ENCODE measurements at places on chromosomes 4 and X. TPM values are rescaled to one million over a fixed set of nuclear protein-coding genes. Genes with fewer than 3 reads are reported as not detected.

- DNase-seq = no peak
- H3K4me3 ChIP-seq = no peak overlapping the region
- no peak overlapping the region for H3K27ac ChIP-seq
- H3K27me3 ChIP-seq = no peaks in the 10 kb centered on the region
Observed at GRCh38 chr4:93658443-93658842, 170.1 kb upstream of the ATOH1 start.

DNA sequence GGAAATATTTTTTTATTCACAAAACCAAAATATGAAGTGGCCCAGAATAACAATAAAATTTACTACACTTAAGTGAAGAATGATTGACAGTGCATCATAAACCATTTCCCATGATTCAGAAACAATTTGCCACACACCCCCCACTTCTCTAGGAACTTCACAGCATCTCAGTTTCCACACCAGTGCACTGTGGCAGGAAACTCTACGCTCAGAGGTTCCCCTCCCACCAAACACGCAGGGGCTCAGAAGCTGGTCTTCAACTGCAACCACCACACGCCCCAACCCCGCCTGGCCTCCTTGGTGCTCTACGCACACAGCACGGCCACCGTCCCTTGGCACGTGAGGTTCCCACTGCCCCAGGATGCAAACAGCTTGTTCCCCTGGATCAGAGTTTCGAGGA is 63.7 kb downstream of the ZFYVE28 start:
- no peaks in the 10 kb centered on the region for H3K4me1 ChIP-seq
- no peak overlapping the region for H3K27ac ChIP-seq
- H3K27me3 ChIP-seq = no peaks in the 10 kb centered on the region
- DNase-seq = no peak

GRCh38 chrX:125505207-125505606 is 185.5 kb downstream of the TEX13C start:
- H3K27me3 ChIP-seq = no peaks in the 10 kb centered on the region
- no peaks in the 10 kb centered on the region for H3K4me1 ChIP-seq
- no peak overlapping the region for H3K4me3 ChIP-seq
- no peak overlapping the region for H3K27ac ChIP-seq

- no peaks in the 10 kb centered on the region for H3K27me3 ChIP-seq
- peaks cover 92% of the 10 kb centered on the region for H3K4me1 ChIP-seq
- peak overlapping the region; percentile 76 for H3K4me3 ChIP-seq
- H3K27ac ChIP-seq = peak overlapping the region; percentile 84
- DNase-seq = no peak
- peaks cover 24% of the 10 kb centered on the region for H3K36me3 ChIP-seq
Observed at GRCh38 chr4:108141213-108141950, 27.4 kb downstream of the LEF1 start.

- H3K4me1 ChIP-seq = no peaks in the 10 kb centered on the region
- no peak overlapping the region for H3K27ac ChIP-seq
- no peak for DNase-seq
- H3K4me3 ChIP-seq = no peak overlapping the region
- peaks cover 5% of the 10 kb centered on the region for H3K27me3 ChIP-seq
- peaks cover 1% of the 10 kb centered on the region for H3K36me3 ChIP-seq
Observed at GRCh38 chrX:133991814-133992213, 6.4 kb upstream of the GPC3 start.

- peaks cover 29% of the 10 kb centered on the region for H3K36me3 ChIP-seq
- no peak for DNase-seq
- H3K4me3 ChIP-seq = no peak overlapping the region
- peaks cover 36% of the 10 kb centered on the region for H3K4me1 ChIP-seq
- no peaks in the 10 kb centered on the region for H3K27me3 ChIP-seq
- H3K27ac ChIP-seq = no peak overlapping the region
Observed at GRCh38 chr4:169005453-169006099, 4.5 kb downstream of the CBR4 start.

GRCh38 chrX:23844502-23845138 is 61.6 kb downstream of the SAT1 start:
- no peaks in the 10 kb centered on the region for H3K36me3 ChIP-seq
- no peaks in the 10 kb centered on the region for H3K4me1 ChIP-seq
- DNase-seq = no peak
- no peak overlapping the region for H3K4me3 ChIP-seq
- H3K27me3 ChIP-seq = no peaks in the 10 kb centered on the region

- H3K4me1 ChIP-seq = no peaks in the 10 kb centered on the region
- no peak overlapping the region for H3K4me3 ChIP-seq
- H3K27ac ChIP-seq = no peak overlapping the region
- no peaks in the 10 kb centered on the region for H3K36me3 ChIP-seq
Observed at GRCh38 chr4:89422441-89422990, 114.9 kb upstream of the GPRIN3 start.

DNA sequence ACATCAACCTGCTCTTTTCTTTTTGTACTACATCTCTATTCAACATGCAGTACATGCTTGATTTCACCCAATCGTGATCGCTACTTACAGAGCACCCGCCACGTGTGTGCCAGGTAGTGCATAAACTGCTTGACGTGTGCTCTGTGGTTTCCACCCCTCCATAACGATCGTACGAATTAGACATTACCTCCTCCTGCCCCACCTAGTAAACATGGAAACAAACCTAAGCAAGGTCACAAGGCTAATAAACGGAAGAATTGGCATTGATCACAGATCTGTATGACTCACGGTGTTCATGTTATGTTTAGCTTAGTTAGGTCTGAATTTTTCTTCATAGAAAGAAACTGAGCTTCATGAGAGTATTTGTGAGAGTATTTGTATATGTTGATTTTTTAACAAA is 64.1 kb downstream of the STX18 start:
- no peaks in the 10 kb centered on the region for H3K36me3 ChIP-seq
- no peak overlapping the region for H3K4me3 ChIP-seq
- H3K27me3 ChIP-seq = no peaks in the 10 kb centered on the region
- no peak for DNase-seq
- H3K4me1 ChIP-seq = peaks cover 13% of the 10 kb centered on the region

- H3K27me3 ChIP-seq = no peaks in the 10 kb centered on the region
- no peak for DNase-seq
- no peak overlapping the region for H3K4me3 ChIP-seq
- H3K36me3 ChIP-seq = no peaks in the 10 kb centered on the region
- H3K4me1 ChIP-seq = no peaks in the 10 kb centered on the region
- no peak overlapping the region for H3K27ac ChIP-seq
Observed at GRCh38 chr4:169031392-169031791, 21.3 kb upstream of the CBR4 start.

DNA sequence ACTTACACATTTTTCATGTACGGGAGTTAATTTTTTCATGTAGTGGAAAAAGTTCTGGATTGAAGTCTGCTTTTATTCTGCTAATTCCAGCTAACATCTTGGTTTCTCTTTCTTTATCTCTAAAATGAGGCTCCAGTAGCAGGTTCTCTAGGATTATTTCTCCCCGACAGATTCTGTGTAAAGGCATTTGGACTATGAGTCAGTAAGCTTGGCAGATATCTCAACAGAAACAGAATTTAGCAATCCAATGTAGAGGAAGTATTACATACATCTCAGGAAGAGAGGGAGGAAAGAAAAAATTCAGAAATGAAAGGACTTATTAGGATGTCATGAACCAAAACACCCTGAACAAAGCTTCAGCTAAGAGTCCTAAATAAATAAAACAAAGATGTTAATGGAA is 1682.3 kb upstream of the TENM3 start:
- no peaks in the 10 kb centered on the region for H3K27me3 ChIP-seq
- no peak overlapping the region for H3K4me3 ChIP-seq
- no peak overlapping the region for H3K27ac ChIP-seq
- no peak for DNase-seq
- H3K36me3 ChIP-seq = no peaks in the 10 kb centered on the region

DNA sequence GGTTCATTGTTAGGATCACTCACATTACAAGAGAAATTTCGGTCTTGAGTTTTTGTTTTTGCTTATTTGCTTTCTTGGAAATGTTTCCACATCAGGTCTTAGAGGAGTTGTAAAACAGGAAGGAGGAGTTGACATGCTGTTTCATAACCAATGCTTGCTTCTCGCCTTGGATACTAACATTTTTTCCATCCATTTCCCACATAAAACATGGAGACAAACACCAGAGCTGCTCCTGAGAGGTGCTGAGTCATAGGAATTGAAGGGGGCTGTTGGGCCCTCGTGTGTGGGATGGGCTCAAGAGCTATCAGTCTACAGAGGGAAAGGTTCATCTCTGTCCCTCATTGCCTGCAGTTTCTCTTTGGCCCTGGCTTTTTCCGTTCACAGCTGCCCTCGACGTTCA is 29.9 kb downstream of the TBL1X start:
- no peak overlapping the region for H3K27ac ChIP-seq
- no peak overlapping the region for H3K4me3 ChIP-seq
- DNase-seq = no peak

DNA sequence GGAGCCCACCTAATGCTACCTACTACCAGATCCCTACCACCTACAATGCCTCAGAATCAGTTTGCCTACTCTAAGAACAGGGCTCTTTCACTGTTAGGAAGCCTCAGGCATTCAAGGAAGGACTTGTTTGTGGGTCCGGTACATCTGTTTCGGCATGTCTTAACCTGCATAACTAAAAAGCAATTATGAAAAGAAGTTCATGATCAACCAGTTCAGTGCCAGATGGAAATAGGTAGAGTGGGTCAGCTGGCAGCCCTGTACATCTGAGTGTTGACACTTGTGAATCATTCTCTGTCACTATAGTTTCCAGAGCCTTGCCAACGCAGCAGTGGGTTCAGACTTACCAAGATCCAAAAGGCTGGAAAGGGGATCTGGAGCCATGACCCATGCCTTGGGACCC is 3.3 kb downstream of the TMEM185A start:
- no peak for DNase-seq
- H3K27ac ChIP-seq = no peak overlapping the region
- H3K4me3 ChIP-seq = no peak overlapping the region

- H3K27ac ChIP-seq = no peak overlapping the region
- DNase-seq = peak; percentile 1
- H3K4me1 ChIP-seq = peaks cover 10% of the 10 kb centered on the region
- H3K27me3 ChIP-seq = peaks cover 3% of the 10 kb centered on the region
- no peaks in the 10 kb centered on the region for H3K36me3 ChIP-seq
Observed at GRCh38 chrX:134026565-134027311, 41.3 kb upstream of the GPC3 start.

DNA sequence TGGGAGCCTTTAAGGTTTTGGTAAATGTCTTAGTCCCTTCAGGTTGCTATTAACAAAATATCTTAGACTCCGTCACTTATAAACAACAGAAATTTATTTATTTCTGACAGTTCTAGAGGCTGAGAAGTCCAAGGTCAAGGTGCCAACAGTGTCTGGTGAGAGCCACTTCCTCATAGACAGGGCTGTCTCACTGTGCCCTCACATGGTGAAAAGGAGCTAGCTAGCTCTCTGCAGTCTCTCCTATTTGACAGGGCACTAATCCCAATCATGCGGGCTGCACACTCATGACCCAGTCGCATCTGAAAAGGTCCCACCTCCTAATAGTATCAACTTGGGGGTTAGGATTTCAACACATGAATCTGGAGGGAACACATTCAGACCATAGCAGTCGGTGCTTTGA is 63.4 kb upstream of the KLF3 start:
- no peak overlapping the region for H3K4me3 ChIP-seq
- no peak overlapping the region for H3K27ac ChIP-seq
- H3K27me3 ChIP-seq = peaks cover 5% of the 10 kb centered on the region
- peaks cover 17% of the 10 kb centered on the region for H3K4me1 ChIP-seq

DNA sequence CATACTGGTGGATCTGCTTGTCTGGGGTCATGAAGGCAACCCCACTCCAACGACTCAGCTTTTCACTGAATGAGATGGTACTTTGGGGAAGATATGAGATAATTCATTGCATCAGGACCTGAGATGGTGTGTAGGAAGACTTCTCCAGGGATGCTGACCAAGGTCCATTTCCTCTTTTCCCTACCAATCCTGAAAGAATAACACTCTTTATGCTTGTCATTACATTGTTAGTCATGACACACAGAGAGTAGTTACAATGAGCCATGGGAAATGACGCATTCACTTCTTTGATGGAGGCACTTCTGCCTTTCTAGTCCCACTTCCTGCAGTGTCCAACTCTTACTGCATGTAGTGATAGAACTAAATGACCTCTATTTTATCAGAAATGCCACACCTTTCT is 58.6 kb downstream of the AREG start:
- H3K4me1 ChIP-seq = no peaks in the 10 kb centered on the region
- no peaks in the 10 kb centered on the region for H3K36me3 ChIP-seq
- H3K27me3 ChIP-seq = no peaks in the 10 kb centered on the region
- H3K4me3 ChIP-seq = no peak overlapping the region
- H3K27ac ChIP-seq = no peak overlapping the region

DNA sequence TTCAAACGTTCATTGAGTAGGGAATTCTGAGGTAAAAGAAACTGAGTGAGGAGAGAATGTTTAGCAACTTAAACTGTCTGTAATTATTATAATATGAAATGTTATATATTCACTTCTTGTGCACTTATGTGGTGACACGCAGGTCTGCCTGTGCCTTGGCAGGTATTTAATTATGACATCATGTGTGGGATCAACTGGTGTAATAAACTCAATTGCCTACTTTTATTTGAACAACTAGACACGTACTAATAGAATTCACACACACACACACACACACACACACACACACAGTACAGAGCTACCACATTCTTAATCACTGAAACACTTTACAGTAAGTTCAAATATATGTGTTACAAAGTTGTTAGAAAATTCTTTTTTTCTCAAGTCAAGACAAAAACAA is 20.7 kb upstream of the SLC25A31 start:
- H3K27me3 ChIP-seq = peaks cover 2% of the 10 kb centered on the region
- no peaks in the 10 kb centered on the region for H3K36me3 ChIP-seq
- H3K4me3 ChIP-seq = no peak overlapping the region
- DNase-seq = no peak
- no peaks in the 10 kb centered on the region for H3K4me1 ChIP-seq

DNA sequence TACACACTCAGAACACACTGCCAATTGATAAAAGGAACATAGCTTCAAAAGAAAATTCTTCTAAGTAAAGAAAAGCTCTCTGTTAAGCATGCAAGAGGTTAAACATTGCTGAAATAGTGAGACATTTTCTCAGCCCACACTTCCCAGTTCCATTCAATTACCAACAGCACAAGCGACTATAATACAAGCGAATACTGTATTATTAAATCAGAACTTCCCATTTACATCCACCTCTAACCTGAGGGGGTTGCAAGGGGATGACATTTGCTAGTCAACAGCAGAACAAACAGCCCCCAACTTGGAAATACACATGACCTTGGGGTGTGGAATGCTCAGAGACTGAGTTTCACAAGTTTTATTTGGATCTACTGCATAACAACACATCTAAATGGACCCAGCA is 1.1 kb downstream of the FSTL5 start:
- H3K27ac ChIP-seq = no peak overlapping the region
- H3K36me3 ChIP-seq = no peaks in the 10 kb centered on the region
- DNase-seq = no peak
- H3K27me3 ChIP-seq = peaks cover 7% of the 10 kb centered on the region
- H3K4me3 ChIP-seq = no peak overlapping the region
- peaks cover 5% of the 10 kb centered on the region for H3K4me1 ChIP-seq

GRCh38 chr4:175071123-175071522 is 153.0 kb downstream of the ADAM29 start:
- no peaks in the 10 kb centered on the region for H3K27me3 ChIP-seq
- H3K36me3 ChIP-seq = no peaks in the 10 kb centered on the region
- H3K4me3 ChIP-seq = no peak overlapping the region
- H3K27ac ChIP-seq = no peak overlapping the region
- no peak for DNase-seq

Gene ZNF827
- 51.1 TPM for total RNA-seq

Gene PF4V1
- total RNA-seq = not detected

Gene CC2D2A
- not detected for total RNA-seq

Gene TASL
- 7.0 TPM for total RNA-seq

Gene SYNPO2
- total RNA-seq = 0.26 TPM

Gene GPRIN3
- 37.1 TPM for total RNA-seq

Gene XAGE1A
- not detected for total RNA-seq

Gene BBS7
- 20.2 TPM for total RNA-seq
